ENCODE measurements at places on chromosomes 7 and 10. TPM values are rescaled to one million over a fixed set of nuclear protein-coding genes. Genes with fewer than 3 reads are reported as not detected.

DNA sequence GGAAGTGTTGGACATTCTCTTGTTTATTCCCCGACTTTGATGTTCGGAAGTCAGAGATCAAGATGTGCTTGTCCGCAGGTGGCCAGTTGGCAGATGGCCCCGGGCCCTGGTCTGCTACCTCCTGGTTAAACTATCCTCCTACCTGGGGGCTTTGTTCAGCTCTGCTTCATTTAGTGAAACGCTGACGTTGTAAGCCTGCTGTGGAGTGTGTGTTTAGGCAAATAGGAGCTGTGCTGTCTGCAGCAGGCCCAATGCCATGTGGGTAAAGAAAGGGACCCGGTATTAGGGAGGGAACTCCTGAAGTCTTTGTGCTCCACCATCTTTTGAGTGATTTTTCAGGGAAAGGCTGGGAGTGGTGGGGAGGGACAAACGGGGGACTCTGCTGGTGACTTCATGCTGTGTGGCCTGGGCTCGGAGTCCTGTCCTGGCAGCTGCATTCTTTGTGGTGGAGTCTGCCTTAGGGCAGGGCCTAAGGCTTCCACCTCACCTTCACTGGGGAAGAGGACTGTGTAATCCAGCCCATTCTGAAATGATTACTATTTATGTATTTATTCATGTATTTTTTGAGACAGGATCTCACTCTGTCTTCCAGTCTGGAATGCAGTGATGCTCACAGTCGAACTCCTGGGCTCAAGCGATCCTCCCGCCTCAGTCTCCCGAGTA lies 171.1 kb upstream of the KLF6 start:
- no peak for DNase-seq

- no peak for DNase-seq
Measured at GRCh38 chr10:23362879-23363792, 18.5 kb upstream of the C10orf67 start.

DNA sequence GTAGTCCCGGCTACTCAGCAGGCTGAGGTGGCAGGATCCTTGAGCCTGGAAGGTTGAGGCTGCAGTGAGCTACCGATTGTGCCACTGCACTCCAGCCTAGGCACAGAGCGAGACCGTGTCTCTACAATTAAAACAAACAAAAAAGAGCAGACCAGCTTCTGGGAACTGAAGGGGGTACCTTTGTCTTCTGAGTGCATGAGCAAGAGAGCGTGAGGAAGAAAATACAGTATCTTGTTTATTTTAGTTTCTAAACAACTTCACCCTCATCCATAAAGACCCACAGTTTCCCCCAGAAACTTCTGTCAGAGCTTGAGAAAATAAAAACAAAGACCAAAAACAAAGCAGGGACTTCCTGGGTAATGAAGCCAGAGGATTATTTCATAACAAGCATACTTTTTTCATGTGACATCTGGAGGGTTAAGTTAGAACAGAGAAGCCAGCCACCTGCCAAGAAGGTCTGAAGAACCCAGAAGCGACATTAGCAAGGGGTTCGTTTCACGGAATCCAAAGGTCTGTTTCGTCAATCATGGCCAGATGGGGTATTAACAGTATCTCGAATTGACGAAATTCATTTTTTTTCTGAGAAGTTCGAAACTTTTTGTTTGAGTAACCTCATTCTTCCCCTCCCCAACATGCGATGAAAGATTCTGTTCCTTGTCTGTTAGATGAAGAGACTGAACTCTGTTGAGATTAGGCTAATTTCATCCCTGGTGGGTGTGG lies 10.2 kb upstream of the IL2RA start:
- no peak for DNase-seq

DNA sequence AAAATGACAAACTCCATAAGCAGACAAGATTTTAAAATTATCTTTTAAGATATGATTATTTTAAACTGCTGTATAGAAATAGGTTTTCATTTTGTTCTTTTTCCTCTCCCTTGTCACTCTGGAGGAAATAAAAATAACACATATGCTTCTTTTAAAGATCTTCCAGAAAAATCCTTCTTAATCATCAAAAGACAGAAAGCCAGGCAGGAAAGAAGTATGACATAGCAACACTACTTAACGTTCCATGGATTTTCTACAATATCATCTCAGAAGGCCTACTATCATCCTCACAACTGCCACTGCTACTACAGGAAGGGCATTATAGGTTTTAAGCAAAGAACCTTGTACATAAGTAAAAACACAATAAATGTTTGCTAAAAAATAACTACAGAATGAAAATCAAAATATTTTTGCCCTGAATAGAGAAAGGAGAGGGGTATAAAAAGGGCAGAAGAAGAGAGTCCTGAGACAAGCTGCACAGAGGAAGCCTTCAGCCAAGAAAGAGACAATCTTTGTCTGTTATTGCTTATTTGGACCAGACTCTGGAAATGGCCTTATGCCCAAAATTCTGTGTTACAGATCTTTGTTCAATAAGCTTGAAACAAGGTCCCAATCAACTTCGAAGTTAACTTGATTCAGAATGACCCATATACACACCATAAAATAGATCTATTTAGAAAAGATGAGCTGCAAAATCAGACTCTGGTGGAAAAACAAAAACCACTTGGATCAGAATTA lies 67.8 kb downstream of the ABI1 start:
- no peak for DNase-seq

DNA sequence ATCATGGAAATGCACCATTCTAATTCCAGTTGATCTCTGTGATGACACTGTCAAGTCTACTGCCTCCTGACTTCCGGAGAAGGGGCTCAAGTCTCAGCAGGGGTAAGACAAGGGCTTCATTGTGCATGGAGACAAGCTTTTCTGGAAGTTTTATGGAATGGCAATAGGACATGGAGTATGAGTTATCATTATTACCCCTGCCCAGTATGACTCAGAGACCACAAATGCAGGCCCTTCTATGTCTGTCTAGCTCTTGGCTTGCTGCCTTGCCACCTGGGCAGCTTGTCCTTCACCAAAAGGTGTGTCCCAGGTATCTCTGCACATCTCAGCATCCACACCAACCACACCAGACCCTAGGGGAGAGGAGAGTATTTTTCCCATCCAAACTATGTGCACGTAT lies 34.9 kb upstream of the KIAA1217 start:
- DNase-seq, result no peak

DNA sequence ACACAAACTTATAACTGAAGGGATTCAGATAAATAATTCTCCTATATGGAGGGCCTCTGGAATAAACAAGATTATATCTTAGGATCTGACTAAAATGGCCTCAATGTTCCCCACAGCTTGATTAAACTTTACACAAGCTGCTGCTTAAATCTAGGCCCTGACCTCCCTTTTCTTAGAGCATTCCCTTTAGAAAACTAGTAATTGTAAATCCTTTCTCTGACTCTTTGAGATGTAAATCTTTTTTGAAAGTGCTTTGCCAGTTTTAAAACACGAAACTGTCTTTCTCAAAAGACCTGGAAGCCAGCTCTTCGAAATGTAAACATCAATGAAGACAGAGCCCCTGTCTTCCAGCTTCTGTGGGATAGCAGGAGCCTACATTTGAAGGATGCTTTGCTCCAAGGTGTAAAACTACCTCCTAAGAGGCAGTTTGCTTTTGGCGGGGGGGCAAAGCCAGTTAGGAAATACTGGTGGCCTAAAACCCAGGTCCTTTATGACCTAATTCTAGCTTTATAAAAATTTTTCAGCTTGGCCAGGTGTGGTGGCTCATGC lies 758.7 kb downstream of the CNTNAP2 start:
- DNase-seq, result no peak

GRCh38 chr10:44766631-44767030 lies 144.5 kb upstream of the TMEM72 start:
- DNase-seq, result no peak

GRCh38 chr10:14247377-14248116 lies 83.2 kb downstream of the FRMD4A start:
- no peak for DNase-seq

DNA sequence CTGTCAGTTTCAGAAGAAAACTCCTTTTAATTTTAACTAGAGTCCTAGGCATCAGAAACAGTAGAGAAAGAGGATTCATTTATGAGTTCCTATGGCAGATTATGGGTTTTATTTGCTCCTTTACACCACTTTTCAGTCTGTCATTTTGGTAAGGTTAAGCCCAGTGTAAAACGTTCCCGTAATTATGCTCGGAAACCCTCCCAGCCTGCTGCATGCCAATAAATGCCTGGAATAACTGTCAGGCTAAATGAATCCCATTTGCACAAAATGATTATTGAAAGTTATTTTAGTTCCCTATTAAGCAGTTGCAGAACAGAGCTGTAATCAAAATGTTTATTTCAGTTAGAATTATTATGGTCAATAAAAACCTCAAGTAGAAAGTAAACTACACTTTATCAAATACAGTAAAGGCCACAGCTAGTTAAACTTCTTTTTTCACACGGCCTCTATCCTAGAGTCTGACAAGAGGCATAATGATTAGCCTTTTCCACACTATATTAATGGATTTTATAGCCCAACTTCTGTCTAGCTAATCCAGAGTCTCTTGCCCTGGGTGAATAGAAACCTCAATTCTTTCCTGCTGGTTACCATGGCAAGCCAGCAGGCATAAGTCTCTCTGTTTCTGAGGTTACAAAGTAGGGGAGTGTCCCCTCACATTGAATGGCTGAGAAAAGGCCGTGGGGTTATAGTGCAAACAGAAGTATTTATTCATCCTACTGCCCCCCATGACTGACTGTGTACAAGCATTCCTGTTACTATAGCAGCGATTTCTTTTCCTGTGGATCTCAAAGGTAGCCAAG lies 80.8 kb upstream of the NPVF start:
- no peak for DNase-seq

Gene TSPAN15
- total RNA-seq, result 7.7 TPM

Gene LRRD1
- 0.30 TPM for total RNA-seq

Gene FAM25A
- total RNA-seq, result not detected

Measured in right atrium auricular region (tissue), 2 donors.